ENCODE measurements at places on chromosomes 1 and 21.

GRCh38 chr21:28936036-28936435, 56.6 kb downstream of the LTN1 start:
- DNase-seq = no peak

DNA sequence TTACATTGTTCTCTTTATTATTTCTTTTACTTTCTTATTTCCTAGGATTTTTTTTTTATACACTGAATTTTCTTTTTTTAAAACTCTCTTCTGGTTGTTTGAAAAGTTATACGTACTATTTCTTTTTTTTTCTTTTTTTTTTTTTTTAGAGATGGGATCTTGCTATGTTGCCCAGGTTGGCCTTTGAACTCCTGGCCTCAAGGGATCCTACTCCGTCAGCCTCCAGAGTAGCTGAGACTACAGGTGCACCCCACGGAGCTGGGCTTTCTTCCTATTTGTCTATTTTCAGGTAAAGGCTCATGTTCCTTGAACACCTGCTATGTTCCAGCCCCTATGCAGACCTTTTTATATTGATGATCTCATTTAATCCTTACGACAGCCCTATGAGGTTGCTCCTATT, 29.4 kb upstream of the DYRK1A start:
- no peak for DNase-seq

- no peak for DNase-seq
Measured at GRCh38 chr1:162006081-162006480, 17.6 kb downstream of the OLFML2B start.

DNA sequence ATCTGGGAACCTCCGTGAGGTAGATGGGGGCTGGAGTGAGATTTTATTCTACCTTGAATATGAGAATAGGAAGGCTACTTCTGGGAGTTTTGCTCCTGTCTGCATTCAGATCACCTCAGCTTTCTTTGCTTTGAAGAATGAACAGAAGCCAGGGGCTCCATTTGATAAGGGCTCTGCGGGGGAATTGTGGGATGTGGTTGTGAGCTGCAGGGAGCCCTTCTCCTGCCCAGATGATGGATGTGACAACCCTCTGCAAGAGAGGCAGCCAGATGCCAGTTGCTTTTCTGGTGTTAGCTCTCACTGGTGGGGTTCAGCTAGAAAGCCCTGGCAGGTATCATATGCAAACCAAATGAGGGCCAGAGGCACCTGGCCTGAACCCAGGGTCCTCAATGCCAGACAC, 21.5 kb downstream of the IER5 start:
- no peak for DNase-seq

- DNase-seq = no peak
Measured at GRCh38 chr1:116814926-116815723, 60.9 kb downstream of the CD2 start.

DNA sequence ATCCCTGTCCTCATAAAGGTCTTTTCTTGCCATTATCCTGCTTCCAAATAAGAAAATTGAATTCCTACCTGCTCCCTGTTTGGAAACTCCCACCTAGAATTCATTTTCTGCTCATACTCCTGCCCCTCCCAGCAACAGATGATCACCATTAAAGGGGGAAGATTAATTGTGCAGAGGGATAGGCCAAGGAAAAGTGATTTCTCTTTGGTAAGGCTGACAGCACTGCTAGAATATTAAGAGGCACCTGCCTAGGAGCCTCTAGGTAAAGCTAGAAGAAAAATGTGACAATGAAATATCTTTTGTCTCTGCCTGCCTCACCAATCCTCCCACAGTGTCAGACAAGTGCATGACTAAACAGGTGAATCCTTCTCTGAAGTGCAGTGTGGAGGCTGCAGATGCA, 77.0 kb upstream of the SPATA6 start:
- no peak for DNase-seq

DNA sequence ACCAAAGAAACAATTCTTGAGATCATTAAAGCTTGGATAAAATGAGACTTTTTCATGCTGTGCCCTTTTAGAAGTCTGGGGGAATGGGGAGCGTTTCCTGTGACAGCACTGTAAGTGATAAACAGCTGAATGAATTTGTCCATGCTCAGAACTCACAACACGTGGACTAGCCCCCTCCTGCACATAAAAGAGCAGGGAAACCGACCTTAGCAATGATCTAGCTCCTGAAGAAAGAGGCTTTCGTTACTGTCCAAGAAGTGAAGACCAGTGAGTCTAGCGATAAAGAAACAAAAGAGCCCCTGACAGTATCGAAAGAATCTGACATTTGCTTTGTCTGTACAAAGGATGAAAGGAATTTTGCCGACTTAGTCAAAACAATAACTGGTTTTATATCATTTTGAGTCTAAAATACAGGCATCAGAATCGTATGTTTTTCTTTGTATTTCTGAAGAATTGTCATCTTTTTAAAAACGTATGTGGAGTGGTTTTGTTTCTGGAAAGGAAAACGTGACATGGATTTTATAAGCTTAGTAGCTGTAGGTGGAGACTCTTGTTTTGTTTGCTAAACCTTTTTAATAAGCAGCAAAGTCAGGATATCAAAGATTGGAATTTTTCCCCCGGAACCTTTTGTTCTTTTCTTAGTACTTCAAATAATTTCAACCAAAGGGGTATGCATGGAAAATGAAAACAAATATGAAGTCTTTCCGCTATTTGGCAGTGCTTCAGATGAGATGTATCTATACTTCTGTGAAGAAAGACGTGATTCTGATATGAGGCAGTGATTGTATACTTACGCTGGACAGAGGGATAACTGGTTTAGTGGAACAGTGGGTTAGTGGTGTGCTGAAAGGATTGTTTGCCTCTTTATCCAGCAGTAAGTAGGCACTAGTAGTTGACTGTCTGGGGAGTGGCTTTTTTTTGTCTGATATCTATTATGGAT, 61.0 kb downstream of the MAST2 start:
- DNase-seq = no peak

GRCh38 chr1:213598263-213598662, 389.5 kb upstream of the PROX1 start:
- DNase-seq = no peak

DNA sequence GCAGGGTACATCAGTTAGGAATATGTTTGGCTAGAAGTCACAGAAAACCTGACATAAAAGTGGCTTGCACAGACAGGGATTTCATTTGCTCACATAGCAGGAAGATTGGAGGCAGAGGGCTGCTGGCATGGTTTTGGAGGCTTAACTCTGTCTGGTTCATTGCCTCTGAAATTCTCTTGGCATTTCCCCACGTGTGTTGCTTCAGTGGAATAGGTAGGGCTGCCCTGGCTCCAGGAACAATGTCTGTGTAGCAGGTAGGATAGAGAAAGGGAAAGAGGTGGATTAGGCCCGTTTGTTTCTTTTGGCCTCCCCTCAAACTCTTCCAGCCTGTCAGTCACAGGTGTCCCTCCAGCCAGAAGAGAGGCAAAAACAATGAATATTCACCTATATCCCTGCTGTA, 20.5 kb upstream of the SIPA1L2 start:
- DNase-seq = no peak

- DNase-seq = no peak
Measured at GRCh38 chr1:165942927-165943597, 115.6 kb downstream of the UCK2 start.

Data from stimulated activated CD4-positive, alpha-beta T cell treated with anti-CD3 and anti-CD28 coated beads, Interleukin-1b, Interleukin-23, amount 100 ng/mL, for 1 hour (primary cell).